ENCODE measurements at places on chromosomes 13 and 19.

DNA sequence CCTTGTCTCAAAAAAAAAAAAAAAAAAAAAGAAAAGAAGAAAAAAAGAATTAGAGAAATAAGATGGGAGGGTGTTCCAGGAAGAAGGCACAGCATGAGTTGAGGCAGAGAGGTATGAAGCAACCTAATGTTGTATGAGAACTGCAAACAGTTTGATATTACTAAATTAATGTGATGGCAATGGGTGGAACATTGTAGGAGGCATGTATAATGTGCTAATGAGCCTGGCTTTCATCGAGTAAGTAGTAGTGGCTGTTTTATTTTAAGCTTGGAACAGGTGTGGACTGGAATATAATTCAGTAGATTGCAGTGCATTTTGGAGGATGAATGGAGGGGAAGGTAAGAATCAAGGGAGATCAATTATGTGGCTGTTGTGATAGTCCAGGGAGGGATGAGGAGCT is 156.1 kb downstream of the MTUS2 start:
- DNase-seq: no peak

GRCh38 chr13:40318366-40318765 is 348.1 kb downstream of the FOXO1 start:
- no peak for DNase-seq

DNA sequence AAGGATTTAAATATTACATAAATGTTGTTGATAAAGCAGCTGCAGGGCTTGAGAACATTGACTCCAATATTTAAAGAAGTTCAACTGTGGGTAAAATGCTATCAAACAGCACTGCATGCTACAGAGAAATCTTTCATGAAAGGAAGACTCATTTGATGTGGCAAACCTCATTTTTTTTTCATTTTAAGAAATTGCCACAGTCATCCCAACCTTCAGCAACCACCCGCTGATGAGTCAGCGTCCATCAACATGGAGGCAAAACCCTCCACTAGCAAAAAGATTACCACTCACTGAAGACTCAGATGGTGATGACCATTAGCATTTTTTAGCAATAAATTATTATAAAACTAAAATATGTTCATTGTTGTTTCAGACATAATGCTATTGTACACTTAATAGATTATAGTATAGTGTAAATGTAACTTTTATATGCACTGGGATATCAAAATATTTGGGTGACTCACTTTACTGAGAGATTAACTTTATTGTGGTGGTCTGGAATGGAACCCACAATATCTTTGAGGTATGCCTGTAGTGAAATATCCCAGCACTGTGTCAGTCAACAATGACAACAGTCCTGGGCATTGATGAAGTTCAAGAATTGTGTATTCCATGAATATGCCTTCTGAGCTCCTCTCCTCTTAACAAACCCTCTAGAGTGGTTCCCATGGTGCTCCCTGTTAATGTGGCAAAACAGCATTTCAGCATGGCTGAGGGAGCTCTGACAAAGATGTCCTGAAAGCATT is 52.4 kb upstream of the SOX21 start:
- no peak for DNase-seq

GRCh38 chr19:45071545-45071938 is 4.7 kb downstream of the ZNF296 start:
- no peak for DNase-seq

Data from stimulated activated CD8-positive, alpha-beta memory T cell treated with anti-CD3 and anti-CD28 coated beads, Interleukin-12 subunit alpha, Interleukin-12 subunit beta, amount 100 ng/mL, for 1 hour (primary cell).